ENCODE measurements at places on chromosomes 6 and 20.

DNA sequence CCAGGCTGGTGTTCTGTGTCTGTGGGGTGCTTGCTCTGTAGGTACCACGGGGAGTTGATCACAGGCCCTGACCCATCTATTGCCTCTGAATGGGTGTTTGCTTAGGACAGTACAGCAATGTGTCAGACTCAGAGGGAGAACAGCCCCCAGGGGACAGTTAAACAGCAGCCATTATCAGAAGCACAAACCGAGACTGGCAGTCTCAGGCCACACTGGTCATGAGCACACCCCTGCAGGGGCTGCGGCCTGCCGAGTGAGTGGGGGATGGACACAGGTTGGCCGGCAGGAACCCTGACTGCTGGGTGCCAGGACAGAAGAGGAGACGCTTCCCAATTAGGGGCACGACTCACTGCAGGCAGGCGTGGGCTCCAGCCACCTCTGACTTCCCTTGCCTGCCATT, 395.6 kb downstream of the CDH4 start:
- DNase-seq = no peak

DNA sequence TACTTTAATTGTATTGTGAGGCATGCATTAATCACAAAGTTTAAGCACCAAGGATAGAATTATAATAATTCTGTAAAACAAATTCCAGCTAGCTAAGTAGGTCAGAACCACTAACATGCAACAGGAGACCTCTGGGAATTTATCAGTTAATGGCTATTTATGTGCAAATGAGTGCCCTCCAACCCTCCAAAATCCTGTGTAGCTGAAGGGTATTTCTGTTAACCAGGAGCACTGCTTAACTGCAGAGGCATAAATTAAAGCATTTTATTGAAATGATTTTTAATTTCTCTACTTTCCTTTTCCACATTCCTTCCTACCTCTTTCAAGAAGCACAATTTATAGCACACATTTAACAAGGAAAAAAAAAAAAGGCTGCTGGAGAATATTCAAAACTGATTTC, 77.0 kb downstream of the MMS22L start:
- no peak for DNase-seq

GRCh38 chr6:11064836-11065235, 20.7 kb upstream of the ELOVL2 start:
- DNase-seq = no peak

GRCh38 chr6:40583709-40584108, 3.5 kb downstream of the LRFN2 start:
- DNase-seq = no peak

DNA sequence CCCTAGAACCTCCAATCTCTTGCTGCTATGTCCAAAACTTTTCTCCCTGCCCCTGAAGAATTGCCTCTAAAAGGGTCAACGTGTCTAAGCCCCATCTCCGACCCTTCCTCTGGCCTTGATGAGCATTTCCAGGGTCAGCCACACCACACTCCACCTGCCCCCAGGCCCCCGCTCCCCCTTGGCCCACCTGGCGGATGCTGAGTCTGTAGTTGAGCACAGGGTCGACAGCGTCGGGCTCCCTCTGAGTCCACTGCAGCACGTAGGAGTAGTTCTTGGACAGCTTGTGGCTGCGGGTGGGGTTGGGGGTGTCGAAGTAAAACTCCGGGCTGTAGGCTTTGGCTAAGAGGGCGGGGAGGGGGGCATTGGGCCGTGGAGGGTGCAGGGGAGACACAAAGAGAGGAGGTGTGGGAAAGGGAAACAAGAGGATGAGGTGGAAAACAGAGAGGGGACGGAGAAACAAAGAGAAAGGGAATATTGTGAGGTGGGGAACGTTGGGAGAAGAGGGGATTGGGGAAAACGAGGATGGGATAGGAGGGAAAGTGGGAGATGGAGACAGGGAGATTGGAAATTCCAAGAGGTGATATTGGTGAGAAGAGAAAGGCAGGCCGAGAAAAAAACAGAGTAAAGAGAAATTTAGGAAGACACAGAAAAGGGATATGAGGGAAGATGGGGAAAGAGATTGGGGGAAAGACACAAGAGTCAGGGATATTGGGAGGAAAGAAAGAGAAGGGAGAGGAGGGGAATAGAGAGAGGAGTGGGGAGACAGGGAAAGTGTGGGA, 50.5 kb downstream of the MDGA1 start:
- no peak for DNase-seq
